HTR-8/SVneo (cell line): ENCODE measurements at places on chromosomes 1 and 21.

DNA sequence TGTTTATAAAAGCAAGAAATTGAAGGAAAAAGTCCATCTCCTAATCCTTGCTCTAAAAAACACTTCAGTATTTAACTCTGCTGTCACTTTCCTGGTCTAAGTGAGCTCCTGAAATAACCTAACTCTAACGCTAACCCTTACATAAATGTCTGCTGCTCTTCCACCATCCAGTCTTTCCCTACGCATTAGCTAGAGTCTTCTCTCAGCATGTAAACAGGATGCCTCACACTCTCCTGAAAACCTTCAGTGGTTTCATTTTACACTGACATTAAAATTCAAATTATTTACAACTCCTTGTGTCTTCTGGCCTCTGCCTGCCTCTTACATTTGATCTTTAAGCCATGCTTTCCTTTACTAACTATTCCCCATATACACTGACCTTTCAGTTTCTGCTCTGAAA, 697.6 kb upstream of the CXADR start:
- no peak for DNase-seq

DNA sequence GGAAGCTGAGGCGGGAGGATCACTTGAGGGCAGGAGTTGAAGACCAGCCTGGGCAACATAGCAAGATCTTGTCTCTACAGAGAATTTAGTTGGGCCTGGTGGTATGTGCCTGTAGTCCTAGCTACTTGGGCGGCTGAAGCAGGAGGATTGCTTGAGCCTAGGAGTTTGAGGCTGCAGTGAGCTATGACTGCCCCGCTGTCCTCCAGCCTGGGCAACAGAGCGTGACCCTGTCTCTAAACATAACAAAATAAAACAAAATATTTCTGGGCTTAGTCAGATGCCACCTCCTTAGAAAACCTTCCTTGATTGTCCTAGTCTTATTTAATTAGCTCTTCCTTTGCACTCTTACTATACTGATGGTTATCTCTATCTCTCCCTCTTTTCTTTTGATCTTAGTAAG, 8.5 kb downstream of the TGFB2 start:
- no peak for DNase-seq

- no peak for DNase-seq
These were observed 24.2 kb upstream of the PEX19 start for GRCh38 chr1:160309185-160309557.

- DNase-seq = peak; percentile 30
These were observed 11.0 kb upstream of the RNU1-3 start for GRCh38 chr1:16677552-16678431.

DNA sequence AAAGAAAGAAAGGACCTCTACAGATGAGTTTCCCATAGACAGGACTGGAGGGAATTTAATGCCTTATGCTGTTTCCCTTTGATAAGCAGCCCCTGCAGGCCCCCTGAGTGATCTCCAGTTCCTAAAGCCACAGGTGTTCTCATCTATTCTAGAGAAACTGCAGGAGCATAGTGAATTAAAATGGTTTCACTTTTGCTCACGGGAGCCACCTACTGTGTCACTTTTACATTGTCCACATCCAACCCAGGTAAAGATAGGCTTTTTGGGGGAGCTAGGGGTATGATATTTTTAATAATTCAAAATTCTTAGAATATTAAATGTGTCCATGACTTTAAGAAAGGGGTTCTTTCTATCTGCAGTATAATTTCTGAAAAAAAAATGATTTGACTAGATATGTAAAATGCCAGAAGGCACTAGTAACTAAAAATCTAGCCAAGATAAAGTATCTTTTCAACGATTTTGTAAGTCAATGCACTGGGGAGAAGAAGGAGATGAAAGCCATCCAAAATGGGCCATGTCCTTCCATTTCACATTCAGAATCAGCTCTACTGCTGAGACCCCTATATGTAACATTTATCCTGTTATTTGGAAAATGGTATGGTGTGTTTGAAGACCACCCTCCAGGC, 267.3 kb upstream of the DUSP10 start:
- DNase-seq = peak; percentile 11

GRCh38 chr1:21622466-21623315, 46.5 kb downstream of the RAP1GAP start:
- peak; percentile 80 for DNase-seq

DNA sequence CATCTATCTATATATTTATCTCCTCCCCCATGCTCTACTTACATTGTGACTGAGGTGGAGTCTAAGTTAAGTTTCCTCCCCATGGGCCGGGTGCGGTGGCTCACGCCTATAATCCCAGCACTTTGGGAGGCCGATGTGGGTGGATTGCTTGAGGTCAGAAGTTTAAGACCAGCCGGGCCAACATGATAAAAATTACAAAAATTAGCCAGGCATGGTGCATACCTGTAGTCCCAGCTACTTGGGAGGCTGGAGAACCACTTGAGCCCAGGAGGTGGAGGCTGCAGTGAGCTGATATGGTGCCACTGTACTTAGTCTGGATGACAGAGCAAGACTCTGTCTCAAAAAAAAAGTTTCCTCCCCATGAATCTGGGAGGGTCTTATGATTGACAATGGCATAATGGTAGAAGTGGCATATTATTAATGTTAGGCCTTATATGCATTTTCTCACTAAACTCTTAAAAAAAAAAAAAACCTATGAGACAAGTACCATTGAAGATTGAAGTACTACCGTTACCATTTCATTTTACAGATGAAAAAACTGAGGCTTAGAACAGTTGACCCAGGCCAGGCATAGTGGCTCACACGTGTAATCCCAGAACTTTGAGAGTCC, 11.2 kb downstream of the F11R start:
- DNase-seq = no peak

DNA sequence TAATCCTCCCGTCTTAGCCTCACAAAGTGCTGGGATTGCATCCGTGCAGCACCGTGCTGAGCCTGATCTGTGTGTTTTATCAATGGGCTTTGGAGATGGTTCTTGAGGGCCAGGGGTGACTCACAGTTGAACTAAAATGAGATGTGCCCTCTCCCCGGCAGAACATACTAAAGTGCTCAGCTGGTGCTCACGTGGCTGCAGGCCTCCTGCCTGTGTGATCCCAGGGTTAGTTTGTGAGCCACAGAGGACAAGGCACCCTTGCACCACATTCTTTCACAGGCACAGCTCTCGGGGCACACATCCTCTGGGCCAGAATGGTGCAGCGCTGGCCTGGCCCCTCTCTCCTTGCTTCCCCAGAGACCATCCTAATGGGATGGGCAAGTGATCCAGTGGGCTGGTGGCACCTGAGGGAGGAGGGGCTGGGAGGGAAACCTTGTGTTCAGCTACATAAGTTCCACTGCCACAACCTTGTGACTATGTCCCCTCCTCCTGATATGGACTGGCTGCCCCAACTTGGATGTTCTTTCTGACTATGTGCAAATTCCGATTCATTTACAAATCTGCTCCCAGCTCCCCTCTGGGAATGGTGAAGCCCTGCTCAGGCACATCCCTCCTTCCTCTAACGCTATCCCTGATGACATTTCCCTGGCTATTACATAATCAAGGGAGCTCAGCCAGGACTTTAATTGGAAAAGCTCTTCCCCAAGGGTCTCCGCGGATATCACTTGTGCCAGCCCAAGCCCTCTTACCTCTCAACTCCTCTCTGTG, 197.0 kb upstream of the EDN2 start:
- DNase-seq = no peak

DNA sequence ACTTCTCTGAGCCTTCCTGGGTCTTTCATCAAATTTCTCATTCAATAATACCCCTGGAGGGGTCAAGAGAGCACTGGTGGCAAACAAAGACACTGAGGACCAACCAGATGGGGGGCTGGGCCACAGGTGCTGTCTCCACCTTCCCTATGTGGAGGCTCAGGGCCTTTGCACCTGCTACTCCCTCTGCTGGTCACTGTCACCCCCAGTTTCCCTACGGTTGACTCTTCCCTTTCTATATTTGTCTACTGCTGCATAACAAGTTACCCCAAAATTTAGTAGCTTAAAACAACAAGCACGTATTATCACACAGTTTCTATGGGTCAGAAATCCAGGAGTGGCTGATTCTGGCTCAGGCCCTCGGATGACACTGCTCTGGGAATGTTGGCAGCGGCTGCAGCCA, 138.8 kb upstream of the RUNX3 start:
- no peak for DNase-seq

DNA sequence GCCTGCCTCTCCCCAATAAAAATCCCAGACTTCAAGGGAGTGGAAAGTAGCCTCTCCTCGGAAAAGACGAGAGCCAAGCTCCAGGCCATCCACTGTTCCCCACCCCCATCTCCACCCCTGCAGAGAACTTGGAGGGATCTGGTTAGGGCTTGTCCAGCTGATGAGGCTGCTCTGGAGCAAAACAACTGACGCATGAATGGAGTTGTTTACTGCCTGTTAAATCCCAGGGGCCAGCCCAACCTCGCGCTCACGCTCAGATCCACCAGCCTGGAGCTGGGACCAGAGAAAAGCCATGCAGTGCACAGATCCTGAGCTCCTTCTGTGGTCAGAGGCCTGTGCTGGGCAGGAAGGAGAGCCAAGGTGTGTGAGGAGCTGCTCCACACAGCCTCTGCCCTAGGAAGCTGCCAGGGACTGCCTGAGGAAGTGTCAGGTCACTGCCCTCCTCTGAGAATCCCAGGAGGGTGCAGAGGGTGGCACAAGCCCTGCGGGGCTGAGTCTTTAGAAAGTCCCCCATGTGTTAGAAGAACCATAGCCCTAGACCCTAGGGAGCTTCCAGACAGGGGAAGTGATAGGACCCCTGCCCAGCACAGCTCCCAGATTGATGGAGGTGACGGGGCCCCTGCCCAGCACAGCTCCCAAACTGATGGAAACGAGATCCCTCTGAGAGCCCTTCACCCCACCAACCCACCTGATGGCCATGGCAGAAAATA, 109.0 kb upstream of the IPO9 start:
- no peak for DNase-seq

GRCh38 chr1:30303387-30303786, 420.0 kb downstream of the MATN1 start:
- no peak for DNase-seq

- DNase-seq = no peak
These were observed 92.0 kb downstream of the ETS2 start for GRCh38 chr21:38897532-38898421.

DNA sequence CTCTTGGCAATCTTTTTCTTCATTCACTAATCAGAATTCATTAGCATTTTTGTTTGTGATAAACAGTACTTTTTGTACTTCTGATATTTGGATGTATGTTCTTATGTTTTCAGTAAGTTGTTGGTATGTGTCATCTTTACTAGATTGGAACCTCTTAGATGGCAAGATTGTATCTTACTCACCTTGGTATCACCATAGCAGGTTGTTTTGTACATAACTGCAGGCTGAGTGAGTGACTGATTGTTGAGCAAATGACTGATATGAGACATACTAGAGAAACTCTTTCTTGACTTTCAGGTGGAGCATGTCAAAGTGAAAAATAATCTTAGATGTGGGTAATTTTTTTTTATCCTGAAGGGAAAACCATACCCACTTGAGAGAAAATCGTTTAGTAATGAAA, 173.7 kb downstream of the CLEC20A start:
- DNase-seq = no peak

- DNase-seq = no peak
These were observed 2.5 kb downstream of the FCRL2 start for GRCh38 chr1:157774412-157774811.

- DNase-seq = no peak
These were observed 18.0 kb downstream of the ASTN1 start for GRCh38 chr1:177146499-177146898.

GRCh38 chr21:17397703-17398102, 115.1 kb upstream of the CXADR start:
- DNase-seq = no peak

DNA sequence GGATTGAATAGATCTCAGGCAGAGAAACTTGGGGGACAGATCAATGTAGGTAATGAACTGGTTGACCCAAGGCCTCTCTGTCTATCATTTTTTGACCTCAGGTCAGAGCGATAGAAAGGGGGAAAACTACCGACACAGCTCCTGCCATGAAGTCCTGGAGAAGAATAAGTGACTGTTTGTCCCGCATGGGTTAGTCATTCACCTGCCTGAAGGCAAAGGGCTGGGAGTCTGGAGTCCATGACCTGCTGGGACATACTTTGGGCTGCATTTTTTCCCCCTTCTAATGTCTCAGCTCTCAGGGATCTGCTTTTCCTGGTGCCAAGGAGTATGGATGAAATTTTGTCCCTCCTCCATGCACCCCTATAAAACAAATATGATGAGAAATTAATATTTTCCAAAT, 1.6 kb upstream of the ROR1 start:
- no peak for DNase-seq

DNA sequence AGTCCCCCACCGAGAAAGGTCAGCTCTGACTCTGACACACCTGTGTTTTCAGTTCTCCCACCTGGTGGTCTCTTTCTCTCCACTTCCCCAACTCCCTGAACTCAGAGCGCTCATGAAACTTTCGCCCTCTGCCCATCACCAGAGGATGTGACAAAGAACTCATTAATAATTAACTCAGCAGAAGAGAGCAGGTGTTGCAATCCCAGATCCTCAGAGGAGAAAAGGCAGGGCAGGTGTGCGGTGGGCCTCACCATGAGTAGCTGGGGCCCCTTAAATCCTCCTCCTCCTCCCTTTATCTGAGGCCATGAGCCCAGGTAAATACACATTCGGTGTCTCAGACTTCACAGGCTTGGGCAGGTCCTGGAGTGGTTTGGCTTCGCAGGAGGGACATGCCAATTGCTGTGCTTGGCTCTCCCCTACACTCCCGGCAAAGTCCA, 1.7 kb upstream of the LAMB3 start:
- DNase-seq = no peak

- no peak for DNase-seq
These were observed 19.8 kb downstream of the SLC37A1 start for GRCh38 chr21:42533306-42533962.

GRCh38 chr21:37447288-37447936, 80.8 kb downstream of the DYRK1A start:
- no peak for DNase-seq

DNA sequence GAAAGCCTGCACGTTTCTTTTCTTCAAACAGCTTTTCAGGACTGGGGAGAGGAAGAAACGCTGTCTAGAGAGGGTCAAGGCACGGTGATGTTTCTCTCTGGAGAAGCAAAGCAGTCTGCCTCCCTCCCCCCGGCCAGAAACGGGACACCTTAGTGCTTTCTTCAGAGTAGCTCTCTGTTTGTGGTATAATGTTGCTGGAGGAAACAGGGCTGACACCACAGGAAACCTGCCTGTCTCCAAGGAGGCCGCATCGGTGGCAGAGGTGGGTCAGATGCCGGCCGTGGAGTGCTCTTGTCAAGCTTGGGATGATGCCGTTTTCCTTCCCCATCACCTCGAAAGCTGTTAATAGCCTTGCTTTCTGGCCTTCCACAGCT, 139.4 kb downstream of the DHRS3 start:
- DNase-seq = no peak
